ENCODE measurements at places on chromosomes 11 and 22. TPM values are rescaled to one million over a fixed set of nuclear protein-coding genes. Genes with fewer than 3 reads are reported as not detected.

MS4A6A gene
- total RNA-seq, result not detected

RTN4RL2 gene
- not detected for total RNA-seq

DNA sequence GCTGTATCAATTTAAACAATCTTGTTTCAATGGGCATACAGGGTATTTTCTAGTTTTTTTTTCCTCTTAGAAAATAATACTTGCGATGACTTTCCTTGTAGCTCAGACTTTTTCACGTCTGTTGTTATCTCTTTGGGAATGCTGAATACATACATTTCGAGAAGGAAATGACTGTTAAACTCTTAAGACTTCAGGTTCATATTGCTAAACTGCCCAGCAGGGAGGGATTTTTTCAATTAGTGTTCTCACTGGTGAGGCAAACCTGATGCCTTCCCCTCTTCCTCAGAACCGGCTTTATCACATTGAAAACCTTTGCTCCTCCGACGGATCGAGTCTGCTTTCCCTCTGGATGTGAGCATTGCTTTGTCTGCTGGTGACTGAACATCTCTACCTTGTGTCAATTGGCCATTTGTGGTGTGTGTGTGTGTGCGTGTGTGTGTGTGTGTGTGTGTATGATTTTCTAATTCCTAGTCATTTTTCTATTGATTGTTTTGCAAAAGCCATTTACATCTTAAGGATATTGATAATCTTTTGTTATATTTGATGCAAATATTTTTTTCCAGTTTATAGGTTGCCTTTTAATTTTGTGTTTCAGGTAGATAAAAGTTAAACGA lies 6.6 kb downstream of the NEAT1 start:
- peak overlapping the region; percentile 98 for H3K4me3 ChIP-seq
- peak overlapping the region; percentile 94 for H3K27ac ChIP-seq
- peaks cover 75% of the 10 kb centered on the region for H3K36me3 ChIP-seq
- peaks cover 71% of the 10 kb centered on the region for H3K4me1 ChIP-seq
- no peaks in the 10 kb centered on the region for H3K27me3 ChIP-seq

GRCh38 chr22:35882211-35883030 lies 146.2 kb downstream of the RBFOX2 start:
- H3K4me1 ChIP-seq, result peaks cover 15% of the 10 kb centered on the region
- H3K4me3 ChIP-seq, result no peak overlapping the region
- no peaks in the 10 kb centered on the region for H3K27me3 ChIP-seq
- no peak for DNase-seq
- no peak overlapping the region for H3K27ac ChIP-seq

DNA sequence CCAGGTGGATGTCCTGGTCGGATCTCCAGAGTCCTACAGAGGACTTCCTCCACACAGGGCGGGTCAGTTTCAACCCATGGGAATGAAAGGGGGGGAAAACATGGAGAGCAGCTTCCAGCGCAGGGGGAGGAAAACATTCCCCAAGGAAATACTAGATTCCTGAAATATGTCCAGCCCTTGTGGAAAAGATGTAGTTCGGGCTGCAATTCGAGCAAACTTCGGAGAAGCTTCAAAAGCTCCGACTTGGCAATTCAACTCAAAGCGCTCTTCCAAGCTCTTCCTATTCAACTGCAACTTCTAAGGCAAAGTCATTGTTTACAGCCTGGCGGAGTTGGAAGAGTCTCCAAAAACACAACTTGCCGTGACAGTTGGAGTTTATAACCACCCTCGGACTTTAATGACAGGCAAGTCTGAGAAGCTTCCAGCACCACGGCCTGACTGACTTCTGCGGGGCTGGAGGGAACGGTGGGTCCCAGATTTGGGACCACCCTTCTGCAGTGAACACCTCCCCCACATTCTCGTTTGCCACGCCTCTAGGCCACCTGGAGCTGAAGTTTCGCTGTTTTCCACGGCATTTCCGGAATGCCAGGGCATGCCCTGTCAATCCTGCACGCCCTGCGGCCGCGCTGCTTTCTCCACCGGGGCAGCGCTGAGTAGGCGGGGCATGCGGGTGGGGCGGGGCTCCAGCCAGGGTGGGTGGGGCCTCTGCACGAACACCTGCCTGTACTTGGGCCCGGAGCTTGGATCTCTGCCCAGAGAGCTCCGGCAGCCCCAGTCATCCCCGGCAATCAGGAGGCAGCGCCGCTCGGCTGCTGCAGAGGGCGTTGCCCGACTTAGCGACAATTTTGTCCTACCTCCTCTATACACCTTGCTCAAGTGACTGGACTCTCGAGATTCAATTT lies 49.0 kb upstream of the BIRC3 start:
- H3K4me1 ChIP-seq, result peaks cover 25% of the 10 kb centered on the region
- H3K4me3 ChIP-seq, result peak overlapping the region; percentile 46
- DNase-seq, result peak; percentile 61
- H3K36me3 ChIP-seq, result no peaks in the 10 kb centered on the region
- H3K27me3 ChIP-seq, result peaks cover 49% of the 10 kb centered on the region
- no peak overlapping the region for H3K27ac ChIP-seq

All from activated T-helper 2 cell treated with anti-CD3 and anti-CD28 coated beads, Interferon-gamma antibody, Interleukin-2, Interleukin-4, amounts not matched to agents 10 μg/mL and 5 μg/mL and 100 μg/mL, durations not matched to agents 14 hours and 24 hours and 36 hours (primary cell).